ENCODE measurements at places on chromosomes 6 and 20. TPM values are rescaled to one million over a fixed set of nuclear protein-coding genes. Genes with fewer than 3 reads are reported as not detected.

KCNS1 gene
- 2.4 TPM for total RNA-seq

LRRC73 gene
- total RNA-seq = not detected

POU5F1 gene
- total RNA-seq = 4.1 TPM

GRM1 gene
- 1.9 TPM for total RNA-seq

TP53TG5 gene
- total RNA-seq = 32.0 TPM

GRCh38 chr6:164967102-164967501, 342.3 kb downstream of the C6orf118 start:
- DNase-seq = no peak

GRCh38 chr20:39312676-39313075, 350.5 kb downstream of the DHX35 start:
- no peak for DNase-seq

GRCh38 chr20:20691477-20692235, 20.8 kb downstream of the RALGAPA2 start:
- DNase-seq = no peak

GRCh38 chr6:2127484-2127911, 117.9 kb downstream of the GMDS start:
- DNase-seq = peak; percentile 40

GRCh38 chr6:35590622-35591066, 77.9 kb upstream of the TULP1 start:
- peak; percentile 26 for DNase-seq

DNA sequence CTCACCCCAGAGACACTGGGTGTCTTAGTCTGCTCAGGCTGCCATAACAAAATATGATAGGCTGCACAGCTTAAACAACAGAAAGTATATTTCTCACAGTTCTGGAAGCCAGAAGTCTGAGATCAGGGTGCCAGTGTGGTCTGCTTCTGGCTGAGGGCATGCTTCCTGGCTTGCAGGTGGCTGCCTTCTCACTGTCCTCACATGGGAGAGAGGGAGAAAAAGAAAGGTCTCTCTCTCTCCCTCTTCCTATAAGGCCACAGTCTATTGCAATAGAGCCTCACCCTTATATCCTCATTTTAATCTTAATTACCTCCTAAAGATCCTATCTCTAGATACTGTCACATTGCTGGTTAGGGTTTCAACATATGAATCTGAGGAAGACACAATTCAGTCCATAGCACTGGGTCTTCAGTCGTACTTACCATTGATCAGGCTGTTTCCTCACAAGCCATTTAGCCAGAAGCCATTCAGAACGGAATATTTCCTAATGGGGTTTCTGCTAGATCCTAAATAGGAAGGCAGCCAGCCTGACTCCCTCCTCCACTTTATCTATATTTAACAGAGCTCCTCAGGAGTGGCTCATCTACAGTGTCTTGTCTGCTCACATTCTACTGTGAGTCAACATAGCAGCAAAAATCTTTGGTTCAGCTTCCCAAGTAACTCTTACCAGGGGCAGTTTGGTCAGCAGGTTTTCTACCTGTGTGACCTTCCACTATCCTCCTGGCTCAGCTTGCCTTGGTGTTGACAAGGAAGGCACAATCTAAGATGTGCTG, 42.2 kb downstream of the CD164 start:
- peak; percentile 18 for DNase-seq

- DNase-seq = peak; percentile 57
Measured at GRCh38 chr20:24634855-24635254, 165.4 kb downstream of the SYNDIG1 start.

- peak; percentile 80 for DNase-seq
Measured at GRCh38 chr6:32785781-32786533, 22.6 kb upstream of the HLA-DQB2 start.

GRCh38 chr6:161422710-161423680, 149.1 kb upstream of the AGPAT4 start:
- DNase-seq = no peak

DNA sequence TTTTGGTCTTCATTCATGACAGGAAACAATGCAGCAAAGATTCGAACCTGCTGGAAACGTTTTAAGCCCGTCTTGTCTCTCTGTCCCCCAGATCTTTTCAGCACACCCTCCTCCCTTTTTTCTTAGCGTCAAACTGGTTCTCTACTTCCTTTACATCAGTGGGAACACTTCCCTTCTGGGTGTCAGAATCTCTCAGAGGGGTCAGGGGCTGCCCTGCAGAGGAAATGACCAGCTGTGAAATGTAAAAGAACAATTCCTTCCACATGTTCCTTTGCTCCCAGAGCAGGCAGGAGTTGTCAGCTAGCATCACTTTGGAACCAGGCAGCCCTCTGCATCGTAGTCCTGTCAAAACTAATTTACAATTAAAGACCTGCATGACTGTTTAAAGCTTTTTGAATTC, 619.0 kb downstream of the TFAP2A start:
- no peak for DNase-seq

GRCh38 chr6:146087386-146087785, 58.5 kb downstream of the GRM1 start:
- DNase-seq = no peak

DNA sequence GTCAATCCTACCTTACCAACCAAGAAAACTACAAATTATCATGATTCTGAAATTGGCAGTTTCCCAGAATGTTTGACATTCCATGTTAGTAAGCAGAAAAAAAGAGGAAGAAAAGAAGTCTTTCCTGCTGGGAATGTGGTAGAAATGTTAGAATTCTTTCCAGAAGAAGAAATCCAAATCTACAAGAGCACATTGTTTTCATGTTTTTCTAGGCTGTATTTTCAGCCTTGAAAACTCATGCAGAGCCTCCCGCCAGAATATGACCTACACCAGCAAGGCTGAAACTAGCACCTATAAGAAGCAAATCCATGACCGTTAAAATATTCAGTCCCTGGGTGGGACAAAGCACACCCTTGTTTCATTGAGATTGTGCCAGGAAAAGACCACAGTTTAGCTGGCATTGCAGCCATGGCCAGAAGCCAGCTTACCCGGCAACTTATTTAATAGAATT, 259.4 kb downstream of the GJA1 start:
- DNase-seq = no peak

GRCh38 chr20:64283646-64284045, 28.1 kb downstream of the PCMTD2 start:
- DNase-seq = no peak

- DNase-seq = no peak
Measured at GRCh38 chr20:58627212-58628072, 23.6 kb upstream of the STX16 start.

DNA sequence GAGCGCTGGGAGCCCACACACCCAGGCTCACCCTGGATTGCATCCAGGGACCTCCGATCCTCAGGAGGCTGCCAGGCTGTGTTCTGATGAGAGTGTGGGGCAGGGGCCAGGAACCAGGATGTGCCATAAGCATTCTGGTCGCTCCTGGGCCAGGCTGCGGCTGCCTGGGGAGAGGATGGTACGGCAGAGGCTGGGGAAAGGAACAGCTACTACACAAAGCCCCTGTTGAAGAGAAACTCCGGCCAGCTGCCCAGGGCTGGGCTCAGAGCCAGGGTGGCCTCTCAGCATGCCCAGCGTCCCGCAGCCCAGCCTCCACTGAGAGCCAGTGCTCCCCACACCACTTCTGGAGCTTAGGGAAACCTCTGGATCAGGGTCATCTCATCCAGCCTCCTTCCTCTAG, 21.7 kb upstream of the OCSTAMP start:
- peak; percentile 44 for DNase-seq

DNA sequence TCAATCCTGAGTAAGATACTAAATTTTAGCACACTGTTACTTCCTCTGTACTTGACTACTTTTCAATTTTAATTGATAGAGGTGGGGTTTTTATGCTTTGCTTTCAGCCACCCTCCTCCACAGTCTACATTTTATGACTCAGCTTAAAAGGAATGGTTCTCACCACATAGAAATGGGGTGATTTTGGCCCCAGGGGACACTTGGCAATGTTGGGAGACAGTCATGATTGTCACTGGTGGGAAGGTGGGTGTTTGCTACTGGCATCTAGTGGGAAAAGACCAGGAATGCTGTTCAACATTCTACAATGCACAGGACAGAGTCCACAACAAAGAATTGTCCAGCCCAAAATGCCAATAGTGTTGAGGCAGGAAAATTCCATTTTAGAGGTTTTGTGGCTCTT, 71.3 kb downstream of the PCSK2 start:
- no peak for DNase-seq

DNA sequence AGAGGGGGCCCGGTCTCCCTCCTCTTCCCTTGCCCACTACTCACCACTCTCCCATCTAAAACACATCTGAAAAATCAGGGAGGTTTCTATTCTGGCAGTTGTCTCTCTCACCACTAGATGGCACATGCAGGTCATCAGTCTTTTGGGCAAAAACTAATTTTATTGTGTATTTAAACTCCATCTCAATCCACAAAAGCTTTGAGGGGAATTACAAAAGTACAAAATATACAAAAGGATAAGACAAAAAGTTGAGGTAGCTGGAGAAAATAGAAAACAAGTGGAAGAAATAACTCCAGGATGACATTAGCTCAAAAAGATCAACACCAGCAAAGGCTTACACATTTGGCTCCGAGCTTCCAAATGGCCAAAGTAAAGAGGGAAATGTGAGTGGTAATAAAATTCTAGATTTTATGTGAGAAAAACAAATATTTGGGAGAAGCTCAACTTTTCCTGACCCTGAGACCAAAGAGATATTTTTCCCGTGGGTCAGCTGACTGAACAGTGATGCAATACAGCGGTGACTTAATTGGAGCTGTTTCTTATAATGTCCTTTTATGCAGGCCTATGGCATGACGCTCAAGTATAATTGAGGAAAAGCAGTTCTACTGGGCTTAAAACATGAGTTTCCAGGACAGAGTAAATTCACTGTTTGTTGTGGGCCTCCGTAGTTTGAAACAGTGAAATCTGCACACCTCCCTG, 79.8 kb upstream of the CHD6 start:
- DNase-seq = peak; percentile 52

- peak; percentile 89 for DNase-seq
Measured at GRCh38 chr6:88641178-88641903, 322.1 kb downstream of the RNGTT start.
